GM10248 (cell line): ENCODE measurements at places on chromosomes 4 and X.
A peak's percentile ranks its signal among the peaks of the same experiment; 100 is the strongest.

DNA sequence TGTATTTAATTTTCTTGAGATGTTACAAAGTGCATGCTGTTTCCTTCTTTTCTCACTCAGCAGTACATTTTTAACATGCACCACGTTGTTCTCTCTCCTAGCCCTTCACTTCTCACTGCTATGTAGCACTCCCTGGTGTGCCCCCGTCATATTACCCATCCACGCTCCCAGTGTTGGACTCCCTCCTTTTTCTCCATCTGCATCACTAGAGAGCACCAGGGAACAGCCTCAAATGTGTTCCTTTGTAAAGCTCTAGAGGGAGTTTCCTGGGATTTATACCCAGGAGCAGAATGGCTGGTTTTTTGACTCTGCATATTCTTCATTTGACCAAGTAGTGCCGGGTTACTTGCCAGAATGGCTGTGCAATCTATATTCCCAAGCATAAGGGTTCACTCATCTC is 240.3 kb upstream of the ANXA3 start:
- DNase-seq: no peak

- DNase-seq: no peak
Measured at GRCh38 chr4:15250021-15250441, 177.8 kb upstream of the C1QTNF7 start.

DNA sequence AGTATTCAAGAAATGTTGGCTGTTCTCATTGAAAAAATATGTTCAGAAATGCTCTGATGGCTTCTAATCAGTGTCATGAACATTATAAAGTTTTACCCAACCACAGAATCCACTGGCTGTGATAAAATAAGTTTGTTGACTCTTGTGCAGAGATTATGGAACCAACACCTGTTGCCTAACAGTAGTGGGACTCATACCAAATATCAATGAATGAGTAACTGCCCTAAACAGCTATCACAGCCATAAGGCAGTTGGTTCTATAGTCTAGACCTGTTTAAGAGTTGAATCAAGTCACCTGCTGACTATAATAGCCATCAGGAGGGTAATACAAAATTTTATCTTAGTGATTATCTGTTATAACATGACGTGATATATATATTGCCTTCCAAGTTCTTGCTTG is 168.3 kb downstream of the ATOH1 start:
- no peak for DNase-seq

GRCh38 chr4:61335241-61335763 is 135.2 kb downstream of the ADGRL3 start:
- no peak for DNase-seq

DNA sequence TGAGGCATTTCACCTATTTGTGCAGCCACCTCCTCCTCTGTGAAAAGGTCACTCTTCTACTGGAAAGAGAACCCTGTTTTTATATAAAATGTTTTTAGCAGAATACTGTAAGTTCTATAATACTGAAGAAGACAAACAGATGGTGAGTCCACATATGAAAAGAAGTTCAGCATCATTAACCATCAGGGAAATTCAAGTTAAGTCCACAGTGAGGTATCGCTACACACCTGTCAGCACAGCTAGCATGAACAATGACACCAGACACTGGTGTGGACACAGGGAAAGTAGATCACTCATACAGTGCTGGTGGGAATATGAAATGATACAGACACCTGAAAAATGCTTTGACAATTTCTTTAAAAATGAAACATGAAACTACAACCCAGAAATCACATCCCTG is 133.0 kb downstream of the MAD2L1 start:
- no peak for DNase-seq

- peak; percentile 26 for DNase-seq
Measured at GRCh38 chr4:51885363-51885762, 42.4 kb downstream of the DCUN1D4 start.

DNA sequence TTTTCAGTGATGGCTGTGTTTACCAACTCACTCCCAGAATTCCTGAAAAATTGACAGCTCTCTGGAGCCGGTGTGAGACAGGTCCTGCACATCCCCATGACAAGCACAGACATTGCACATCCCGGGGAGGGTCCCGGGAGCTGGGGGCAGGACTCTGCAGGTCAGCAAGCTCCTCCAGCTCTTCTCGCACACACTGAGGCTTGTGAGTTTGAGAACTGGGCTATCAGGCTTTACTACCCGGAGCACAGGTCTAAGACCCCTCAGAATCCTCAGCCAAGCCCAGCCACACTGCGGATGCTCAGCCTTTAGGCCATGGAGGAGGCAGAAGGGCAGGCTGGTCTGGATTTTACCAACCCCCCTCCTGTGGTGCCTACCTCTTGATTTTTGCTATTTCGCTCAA is 5.6 kb upstream of the CLDN24 start:
- no peak for DNase-seq

DNA sequence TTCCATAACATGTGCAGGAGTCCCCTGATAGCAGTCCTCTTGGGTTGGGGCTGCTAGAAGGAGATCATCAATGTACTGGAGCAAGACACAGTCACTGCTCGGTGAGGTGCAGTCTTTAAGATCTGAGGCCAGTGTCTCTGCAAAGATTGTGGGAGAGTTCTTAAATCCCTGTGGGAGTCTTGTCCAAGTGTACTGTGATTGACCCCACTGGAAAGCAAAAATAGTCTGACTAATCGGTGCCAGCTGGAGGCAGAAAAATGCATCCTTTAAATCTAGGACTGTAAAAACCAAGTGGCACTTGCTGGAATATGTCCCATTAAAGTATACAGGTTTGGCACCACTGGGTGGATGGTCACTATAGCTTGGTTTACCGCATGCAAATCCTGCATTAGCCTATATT is 31.1 kb downstream of the SULT1E1 start:
- DNase-seq: no peak

DNA sequence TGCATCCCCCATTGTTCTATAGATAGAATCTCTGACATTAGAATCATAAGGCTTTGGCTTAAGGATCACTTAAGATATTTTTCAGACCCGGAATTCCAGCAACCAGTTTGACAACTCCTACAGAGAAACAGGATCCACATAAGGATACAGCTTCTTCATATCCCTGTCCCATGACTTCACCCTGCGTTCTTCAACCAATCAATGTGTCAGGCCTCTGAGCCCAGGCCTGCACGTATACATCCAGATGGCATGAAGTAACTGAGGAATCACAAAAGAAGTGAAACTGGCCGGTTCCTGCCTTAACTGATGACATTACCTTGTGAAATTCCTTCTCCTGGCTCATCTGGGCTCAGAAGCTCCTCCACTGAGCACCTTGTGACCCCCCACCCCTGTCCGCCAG is 85.1 kb downstream of the MFAP3L start:
- no peak for DNase-seq

GRCh38 chr4:137266511-137266910 is 265.8 kb downstream of the PCDH18 start:
- no peak for DNase-seq

- no peak for DNase-seq
Measured at GRCh38 chr4:1910643-1911042, 39.5 kb downstream of the NSD2 start.

GRCh38 chrX:25296850-25297249 is 281.1 kb upstream of the ARX start:
- DNase-seq: no peak

GRCh38 chr4:2243681-2244380 is 1.9 kb upstream of the HAUS3 start:
- DNase-seq: peak; percentile 48
